Fibroblast of skin of right quadriceps (primary cell): ENCODE measurements at places on chromosomes 13 and 19.

DNA sequence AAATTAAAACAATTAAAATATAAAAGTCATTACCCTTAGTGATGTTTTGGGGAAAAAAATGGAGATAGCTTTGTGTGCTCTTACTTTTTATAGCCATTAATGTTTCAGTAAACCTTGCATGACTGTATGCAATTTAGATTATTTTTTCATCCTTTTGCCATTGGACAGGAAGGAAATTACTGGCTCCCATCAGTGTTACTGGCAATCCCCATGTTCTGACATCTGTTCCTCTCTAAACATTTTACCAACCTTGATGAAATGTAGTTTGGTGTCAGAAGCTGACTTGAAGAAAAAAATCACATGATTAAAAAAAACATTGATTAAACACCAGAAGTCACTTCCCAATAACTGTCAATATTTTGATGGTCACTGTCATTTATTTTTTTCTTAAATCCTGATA lies 52.3 kb upstream of the ZNF536 start:
- DNase-seq: no peak

GRCh38 chr19:21709464-21709863 lies 57.9 kb downstream of the ZNF100 start:
- DNase-seq: no peak

DNA sequence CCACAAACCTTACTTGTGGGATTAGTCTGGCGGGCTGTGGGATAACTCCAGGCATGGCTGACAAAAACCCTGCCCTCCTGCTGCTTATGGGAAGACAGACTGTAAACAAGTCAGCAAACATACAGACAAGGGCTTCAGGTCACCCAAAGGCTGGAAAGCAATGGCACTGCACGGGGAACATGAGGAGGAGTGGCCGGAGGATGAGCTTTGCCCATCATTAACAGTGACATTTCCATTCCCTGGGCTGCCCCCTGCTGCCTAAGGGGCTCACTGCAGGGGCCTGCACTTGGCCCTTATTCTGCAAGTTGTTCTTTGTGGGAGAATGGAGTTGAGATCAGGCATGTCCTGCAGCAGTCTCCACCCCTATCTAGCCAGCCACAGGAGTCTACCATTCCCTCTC lies 91.3 kb downstream of the UQCRFS1 start:
- no peak for DNase-seq

DNA sequence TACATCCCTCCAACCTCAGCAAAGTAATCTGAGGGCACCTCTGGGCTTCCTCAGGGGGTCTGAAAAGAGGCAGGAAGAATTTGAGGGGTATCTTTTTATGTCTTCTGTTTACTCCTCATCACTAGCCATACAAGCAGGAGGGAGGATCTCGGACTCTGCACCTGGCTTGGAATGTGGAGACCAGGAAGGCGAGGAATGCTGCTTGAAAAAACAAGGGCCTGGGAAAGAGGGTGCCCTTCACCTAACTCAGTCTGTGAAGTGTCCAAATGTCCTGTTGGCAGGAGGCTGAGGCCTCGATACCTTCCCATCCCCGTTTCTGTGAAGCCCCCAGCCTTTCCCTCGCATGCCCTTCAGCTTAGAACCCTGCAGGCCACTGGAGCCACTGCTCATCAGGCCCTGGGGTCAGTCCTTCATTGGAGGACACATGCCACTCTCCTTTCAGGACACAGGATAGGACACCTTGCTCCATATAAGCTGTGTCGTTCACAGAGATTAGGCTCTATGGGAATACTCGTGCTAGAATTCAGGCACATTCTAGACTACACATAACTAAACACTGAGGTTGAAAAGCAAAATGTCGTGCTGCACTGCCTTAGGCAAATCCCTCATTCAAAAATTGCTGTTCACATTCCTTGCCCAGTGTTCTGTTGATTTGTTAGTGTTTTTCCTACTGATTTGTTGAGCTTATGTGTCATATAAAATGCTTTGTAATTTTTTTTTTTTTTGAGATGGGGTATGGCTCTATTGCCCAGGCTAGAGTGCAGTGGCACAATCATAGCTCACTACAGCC lies 49.7 kb downstream of the ESD start:
- DNase-seq: no peak

GRCh38 chr13:66207610-66208009 lies 1022.5 kb downstream of the PCDH9 start:
- DNase-seq: peak; percentile 37

DNA sequence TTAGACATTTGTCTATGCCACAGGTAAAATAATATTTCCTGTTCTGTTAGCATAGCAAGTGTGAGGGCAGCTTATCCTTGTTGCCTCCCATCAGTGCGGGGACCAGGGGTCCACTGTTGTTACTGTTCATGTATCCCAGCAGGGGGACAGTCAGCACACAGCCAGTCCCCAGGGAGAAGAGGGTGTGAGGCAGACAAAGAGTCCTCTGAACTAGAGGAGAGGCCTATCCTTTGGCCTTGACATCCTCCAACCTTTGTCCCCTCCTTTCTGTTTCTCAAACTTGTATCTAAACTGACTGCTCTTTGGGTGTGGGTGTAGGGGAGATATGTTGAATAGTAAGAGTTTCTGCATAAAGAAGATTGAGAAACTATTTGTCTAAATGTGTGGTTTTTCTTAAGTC lies 2.9 kb upstream of the GPR18 start:
- no peak for DNase-seq

DNA sequence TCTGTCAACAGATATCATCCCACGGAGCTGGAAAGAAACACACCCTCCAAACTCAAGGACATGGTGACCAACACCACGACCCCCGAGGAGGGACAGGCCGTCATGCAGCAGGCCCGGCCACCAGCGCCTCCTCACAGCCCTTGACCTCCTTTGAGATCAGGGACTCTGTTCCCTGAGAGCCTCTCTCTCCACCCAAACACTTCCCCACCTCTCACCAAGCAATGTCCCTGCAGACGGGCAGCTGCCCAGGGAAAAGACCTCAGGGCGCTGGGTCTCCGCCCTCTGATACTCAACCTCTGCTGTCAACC lies 10.0 kb downstream of the SCGB2B2 start:
- DNase-seq: no peak

GRCh38 chr13:74533226-74533625 lies 399.0 kb upstream of the KLF12 start:
- no peak for DNase-seq

GRCh38 chr19:34766386-34766785 lies 6.6 kb downstream of the ZNF599 start:
- no peak for DNase-seq

- no peak for DNase-seq
Observed at GRCh38 chr19:2070436-2070827, 19.4 kb upstream of the MKNK2 start.

GRCh38 chr19:39208175-39208795 lies 4.2 kb upstream of the SYCN start:
- no peak for DNase-seq

DNA sequence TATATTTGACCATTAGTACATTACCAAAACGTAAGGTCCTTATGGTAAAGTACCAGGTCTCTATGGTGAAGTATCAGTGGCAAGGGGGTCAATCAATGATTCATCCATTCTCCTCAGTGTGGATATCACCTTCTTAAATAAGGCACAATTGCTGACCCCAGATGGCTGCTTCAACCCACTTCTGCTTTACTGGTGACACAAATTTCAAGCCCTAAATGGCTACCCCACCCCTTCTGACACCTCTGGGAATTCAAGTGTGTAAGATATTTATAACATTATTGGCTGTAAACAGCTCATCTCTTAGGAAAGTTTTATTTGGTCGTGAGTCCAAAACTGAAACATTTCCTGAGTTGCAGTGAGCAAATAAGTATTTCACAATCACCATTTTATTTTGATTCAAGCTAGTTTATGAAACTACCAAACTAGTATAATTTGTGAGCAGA lies 7.9 kb upstream of the WBP4 start:
- DNase-seq: peak; percentile 60

- no peak for DNase-seq
Observed at GRCh38 chr13:98189841-98190505, 12.9 kb upstream of the RNF113B start.

DNA sequence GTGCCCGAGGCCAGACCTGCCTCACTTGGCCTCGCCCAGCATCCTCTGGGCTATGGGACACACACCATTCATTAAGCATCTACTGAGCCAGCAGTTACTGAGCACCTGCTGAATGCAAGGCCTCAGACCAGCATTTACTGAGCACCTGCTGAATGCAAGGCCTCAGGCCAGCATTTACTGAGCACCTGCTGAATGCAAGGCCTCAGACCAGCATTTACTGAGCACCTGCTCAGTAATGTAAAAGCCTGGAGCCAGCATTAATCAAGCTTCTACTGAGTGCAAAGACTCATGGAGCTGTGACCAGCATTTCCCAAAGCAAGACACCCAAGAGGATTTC lies 3.7 kb downstream of the ATP8B3 start:
- DNase-seq: no peak

DNA sequence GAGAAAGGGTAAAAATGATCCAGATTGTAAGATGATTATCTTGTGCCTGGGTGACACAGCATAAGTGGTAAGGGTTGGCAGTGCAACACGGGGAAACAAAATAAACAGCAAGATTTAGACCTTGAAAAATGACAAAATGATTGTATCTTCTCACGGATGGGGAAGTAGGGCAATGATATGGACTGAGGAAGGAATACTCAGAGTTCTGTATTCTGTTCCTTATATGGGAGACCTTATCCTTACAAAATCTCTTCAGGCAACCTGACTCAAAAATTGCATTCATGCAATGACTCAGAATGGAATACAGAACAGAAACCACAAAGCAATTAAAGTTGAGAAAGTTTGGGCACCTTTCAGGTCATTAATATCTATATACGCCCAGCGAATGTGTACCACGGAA lies 149.0 kb downstream of the HS6ST3 start:
- DNase-seq: no peak

DNA sequence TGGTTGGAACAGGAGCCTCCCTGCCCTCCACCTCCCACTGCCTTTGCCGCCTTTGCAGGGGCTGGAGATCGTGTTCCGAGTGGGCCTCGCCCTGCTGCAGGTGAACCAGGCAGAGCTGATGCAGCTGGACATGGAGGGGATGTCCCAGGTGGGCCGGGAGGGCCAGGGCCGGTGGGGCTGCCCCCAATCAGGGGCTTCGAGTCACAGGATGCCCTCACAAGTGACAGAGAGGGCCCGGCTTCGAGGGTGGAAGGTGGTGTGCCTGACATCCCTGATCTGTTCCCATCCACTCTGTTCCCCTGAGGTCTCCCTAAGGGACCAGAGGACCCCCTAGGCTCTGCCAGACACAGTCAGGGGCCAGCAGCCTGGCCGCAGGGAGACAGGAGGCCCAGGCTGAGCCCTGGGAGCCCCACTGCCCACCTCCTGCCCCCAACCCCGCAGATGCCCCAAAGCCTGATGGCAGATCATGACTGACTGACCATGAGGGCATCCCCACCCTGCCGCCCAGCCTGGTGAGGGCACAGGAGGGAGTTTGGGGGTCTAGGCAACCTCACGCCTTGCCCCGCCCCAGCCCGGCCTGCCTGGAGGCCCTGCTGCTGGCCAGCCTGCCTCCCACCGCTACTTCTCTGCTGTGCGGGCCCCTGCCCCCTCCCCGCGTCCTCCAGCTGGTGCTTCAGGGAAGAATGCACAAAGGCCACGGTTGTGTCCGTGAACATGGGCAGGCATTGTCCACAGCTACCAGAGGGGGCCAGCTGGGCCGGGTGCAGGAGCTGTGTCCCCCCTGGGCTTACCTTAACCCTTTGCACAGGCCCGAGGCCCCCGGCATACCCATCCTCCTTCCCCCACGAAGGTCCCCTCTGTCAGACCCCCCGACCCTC lies 21.8 kb downstream of the EVI5L start:
- no peak for DNase-seq

DNA sequence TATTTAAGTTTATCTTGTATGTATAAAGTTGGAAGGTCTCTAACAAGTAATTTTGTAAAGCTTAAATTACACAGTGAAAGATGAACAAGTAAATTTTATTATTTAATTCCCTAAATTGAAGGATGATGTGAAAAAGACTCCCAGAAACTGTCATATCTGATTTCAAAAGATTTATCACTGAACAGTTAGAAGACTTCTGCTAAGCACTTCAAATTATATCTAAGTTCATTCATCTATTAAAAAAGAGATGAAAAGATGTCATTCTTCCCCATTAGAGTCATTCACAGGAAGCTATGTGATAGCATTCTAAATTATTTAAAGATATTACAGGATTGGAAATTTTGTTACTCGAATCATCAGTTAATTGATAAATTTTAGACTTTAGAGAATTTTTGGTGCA lies 359.4 kb downstream of the ITGBL1 start:
- DNase-seq: no peak

DNA sequence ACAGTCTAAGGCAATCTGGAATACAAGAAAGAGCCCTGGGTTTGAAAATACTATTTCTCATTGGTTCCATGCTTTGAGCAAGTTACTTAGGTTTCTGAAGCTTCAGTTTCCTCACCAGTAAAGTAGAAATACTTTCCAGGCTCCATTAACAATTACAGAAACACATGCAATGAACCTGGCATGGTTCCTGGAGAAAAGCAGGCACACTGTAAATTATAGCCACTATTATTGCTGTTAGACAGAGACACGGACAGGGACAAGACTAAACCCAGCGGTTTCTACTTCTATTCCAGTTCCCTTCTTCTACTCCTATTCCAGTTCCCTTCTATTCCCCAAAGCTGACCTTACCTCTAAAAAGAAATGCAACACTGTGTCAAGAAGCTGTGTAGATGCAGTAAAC lies 41.2 kb downstream of the MIPEP start:
- peak; percentile 28 for DNase-seq

- DNase-seq: no peak
Observed at GRCh38 chr19:14954071-14954655, 12.9 kb downstream of the OR7C2 start.

DNA sequence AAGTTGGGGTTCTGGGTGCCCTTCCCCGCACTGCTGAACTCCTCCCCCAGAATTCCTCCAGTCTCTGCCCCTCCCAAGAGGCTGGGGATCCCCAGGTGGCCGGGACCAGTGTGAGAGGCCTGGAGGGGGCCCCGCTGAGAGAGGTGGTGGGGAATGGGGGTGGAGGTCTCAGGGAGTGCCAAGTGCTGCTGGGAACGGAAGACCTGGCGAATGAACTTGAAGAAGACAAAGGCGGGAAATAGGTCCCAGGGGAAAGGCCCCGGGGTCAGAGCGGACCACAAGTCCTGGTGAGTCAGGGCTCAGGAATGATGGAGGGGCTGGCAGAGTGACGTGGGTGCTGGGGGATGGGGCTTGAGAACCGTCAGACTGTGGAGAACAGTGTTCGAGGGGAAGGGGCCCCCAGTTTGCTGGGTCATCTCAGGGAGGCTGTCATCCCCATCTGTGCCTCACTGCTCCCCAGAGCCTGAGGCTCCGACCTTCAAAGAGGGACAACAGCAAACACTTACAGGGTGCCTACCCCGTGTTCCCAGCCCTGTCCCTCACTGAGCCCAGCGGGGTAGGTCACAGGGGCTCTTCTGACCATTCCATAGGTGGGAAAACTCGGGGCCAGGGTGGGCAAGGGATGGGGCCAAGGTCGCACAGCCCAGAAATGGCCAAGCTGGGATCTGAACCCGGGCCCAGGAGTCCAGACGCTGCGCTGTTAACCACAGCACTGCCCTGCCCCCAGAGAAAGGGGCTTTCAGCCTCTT lies 16.0 kb upstream of the SEMA6B start:
- peak; percentile 99 for DNase-seq

DNA sequence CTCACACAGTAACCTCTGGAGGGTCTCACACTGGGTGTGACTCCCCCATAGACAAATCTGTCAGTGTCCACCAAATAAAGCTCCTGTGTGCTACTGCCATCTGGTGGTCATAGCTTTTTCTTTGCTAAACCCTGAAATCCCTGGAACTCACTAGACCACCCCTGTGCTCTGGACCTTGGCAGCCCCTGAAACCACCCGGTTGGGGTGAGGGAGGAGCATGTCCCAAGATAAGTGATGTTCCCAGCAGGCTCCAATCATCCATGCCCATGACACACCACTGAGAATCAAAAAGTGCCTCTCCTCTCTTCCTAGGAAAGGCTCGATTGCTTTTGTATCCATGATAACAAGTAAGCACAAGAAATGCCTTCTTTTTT lies 6.5 kb upstream of the HSD17B14 start:
- DNase-seq: peak; percentile 49
